ENCODE measurements at places on chromosomes 2 and 18.

DNA sequence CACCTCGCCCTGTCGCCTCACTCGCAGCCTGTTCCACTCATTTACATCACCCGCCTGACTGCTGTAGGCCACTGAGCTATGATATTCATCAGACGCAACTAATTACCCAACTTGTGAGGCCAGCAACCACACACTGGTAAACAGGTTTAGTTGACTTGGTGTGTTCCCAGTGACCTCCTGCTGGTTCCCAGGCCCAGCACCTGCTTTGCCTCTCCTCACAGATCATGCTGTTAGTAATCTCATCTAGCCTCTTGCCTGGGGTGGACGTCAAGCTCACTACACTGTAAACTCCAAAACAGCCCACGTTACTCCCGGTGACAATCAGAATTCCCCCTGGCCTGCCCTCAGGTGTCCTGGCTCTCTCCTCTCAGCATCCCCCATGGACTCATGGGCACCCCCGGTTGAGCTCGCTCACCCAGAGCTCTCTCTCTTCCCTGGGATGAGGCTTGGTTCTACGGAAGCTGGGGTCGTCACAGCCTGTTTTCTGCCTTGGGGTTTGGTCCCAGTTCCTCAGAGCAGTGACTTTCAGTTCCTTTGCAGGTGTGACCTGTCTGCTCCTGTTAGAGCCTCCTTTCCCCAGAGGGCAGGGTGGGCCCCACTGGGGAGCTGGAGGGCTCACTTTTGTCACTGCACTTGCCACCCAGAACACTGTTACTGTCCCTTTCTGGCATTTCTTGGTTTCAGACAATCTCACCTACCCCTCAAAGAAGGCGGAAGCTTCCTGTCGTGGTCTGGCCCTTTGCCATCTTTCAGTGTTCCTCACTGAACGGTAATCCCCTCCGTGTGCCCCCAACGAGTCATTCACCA lies 40.3 kb downstream of the INPP5D start:
- DNase-seq, result no peak

- DNase-seq, result peak; percentile 18
These were observed 102.4 kb downstream of the CABLES1 start for GRCh38 chr18:23237524-23238151.

DNA sequence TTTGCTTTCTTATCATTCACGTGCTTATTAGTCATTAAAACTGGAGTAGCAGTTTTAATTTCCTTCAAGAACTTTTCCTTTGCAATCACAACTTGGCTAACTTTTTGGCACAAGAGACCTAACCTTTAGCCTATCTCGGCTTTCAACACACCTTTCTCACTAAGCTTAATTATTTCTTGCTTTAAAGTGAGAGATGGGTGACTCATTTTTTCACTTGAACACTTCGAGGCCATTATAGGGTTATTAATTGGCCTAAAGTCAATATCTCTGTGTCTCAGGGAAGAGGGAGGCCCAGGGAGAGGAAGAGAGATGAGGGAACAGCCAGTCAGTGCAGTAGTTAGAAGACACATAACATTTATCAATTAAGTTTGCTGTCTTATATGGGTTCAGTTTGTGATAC lies 289.8 kb downstream of the RBM43 start:
- DNase-seq, result no peak

DNA sequence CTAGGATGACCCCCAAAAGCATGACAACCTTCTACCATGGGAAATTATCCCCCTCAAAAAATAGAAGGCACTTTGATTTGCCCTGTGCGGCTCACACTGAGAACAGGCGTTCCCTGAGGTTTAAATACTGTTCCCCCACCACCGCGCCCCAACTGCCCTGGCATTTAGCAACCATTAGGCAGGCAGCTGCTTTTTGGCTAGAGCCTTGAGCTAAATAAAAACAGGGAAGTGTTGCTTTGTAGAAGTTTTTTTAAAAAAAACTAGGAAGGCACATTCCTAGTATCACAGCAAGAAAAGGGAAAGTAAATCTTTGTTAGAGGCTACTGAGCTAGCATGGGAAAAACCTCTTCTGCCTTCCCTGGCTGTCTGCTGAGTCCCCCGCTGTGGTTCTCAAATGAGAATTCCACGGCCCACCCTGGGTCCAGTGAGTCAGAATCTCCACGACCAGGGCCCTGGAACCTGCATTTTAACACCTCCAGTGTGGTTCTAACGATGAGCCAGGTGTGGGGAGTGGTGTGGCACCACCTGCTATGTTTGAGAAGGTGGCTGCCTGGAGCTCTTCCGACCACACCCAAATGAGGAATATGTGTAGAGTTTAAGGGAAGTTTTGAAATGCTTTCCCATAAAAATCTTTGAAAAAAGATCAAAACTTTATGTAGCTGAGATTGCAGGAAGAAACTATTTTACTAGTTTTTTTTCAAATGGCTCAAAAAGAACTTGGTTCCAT lies 66.4 kb downstream of the VIT start:
- no peak for DNase-seq

- DNase-seq, result no peak
These were observed 181.3 kb upstream of the SIX2 start for GRCh38 chr2:45190481-45190942.

DNA sequence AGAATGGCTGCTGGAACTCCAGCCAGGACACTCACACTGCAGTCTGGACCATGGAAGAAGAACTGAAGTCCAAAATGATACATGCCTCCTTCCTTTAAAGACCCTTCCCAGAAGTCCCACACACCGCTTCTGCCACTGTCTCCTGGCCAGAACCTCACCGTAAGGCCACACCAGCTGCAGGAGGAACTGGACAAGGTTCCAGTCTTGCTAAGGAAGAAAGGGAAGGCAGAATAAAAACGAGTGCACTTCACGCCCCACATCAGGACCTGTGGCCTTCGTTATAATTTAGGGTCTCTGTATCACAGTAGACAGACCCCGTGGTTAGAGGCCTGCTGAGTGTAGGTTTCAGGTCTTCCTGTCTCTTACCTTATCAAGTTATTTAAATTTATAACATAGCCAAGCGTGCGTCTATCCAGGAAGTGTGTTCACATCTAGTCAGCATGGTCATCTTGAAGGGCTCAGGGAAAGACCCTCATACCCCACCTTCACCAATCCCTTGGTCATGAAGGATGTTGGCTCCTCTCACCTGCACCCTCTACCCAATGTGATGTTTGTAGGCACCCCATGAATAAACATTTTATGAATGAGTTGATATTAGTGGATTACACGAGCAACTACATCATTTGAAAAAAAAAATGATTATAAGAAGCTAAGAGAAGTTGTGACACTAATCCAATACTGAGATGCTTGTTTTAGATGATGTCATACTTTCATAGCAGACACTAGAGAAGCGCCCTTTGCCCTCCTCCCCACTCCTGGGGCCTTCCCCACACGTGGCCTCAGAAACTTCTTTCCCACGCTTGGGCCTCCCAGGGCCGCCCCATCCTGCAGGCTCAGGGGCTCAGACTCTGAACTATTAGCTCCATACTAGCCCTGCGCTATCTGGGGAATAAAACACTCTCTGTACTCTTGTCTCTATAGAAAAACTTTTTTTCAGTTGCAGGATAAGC lies 157.6 kb downstream of the FAM210A start:
- DNase-seq, result no peak

GRCh38 chr2:52390651-52391050 lies 1358.7 kb upstream of the NRXN1 start:
- DNase-seq, result no peak

DNA sequence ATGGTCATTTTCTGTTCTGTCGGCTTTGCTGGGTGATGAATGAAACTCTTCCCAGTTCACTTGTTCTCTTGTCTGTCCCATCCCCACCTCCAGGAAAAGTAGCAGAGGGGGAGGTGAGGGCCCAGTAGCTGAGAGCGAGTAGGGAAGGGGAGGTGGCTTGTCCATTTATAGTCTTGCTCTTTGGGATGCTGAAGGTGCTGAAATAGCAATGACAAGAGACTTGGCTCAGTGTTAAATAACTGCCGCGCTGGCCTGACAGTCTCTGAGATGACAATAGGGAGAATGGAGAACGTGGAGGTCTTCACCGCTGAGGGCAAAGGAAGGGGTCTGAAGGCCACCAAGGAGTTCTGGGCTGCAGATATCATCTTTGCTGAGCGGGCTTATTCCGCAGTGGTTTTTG lies at the start of gene SMYD1:
SMYD1 (plus strand) TSS at position 228 of the 400 bp plus-strand sequence; CDS start at position 268, 40 bp downstream.
- DNase-seq, result no peak

- DNase-seq, result peak; percentile 32
These were observed 603 bp downstream of the ATAD2B start for GRCh38 chr2:23926290-23926749.

DNA sequence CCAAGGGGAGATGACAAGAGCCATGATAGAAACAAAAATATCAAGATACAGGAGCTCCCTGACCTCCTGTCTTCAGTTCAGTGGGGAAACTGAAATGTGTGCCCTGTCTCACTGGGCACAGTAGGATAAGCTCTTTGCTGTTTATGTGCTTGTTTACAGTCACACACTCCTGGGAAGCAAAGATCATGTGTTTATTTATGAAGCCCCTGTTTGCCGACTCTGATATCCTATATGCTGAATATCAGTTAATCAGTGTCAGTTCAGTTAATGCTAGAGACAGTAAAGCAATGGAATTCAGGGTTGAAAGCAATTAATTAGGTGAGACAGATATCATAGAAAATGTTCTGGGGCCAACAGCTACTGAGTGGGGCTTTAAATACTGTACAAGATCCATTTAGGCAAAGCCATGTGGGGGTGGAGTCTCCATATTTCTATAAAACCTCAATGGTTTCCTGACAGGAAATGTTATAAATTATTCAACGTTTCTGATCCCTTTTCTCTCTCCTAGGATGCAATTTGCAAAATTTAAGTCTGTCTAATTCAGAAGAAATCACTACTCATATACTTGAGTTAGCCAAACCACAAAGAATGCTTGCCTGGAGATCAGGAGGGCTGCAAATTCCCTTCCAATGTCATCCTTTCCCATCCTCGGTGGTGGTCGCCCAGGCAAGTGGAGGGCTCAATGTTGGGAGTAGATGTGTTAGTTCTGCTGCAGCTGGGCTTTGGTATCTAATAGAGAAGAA lies 551.3 kb downstream of the CMPK2 start:
- no peak for DNase-seq

DNA sequence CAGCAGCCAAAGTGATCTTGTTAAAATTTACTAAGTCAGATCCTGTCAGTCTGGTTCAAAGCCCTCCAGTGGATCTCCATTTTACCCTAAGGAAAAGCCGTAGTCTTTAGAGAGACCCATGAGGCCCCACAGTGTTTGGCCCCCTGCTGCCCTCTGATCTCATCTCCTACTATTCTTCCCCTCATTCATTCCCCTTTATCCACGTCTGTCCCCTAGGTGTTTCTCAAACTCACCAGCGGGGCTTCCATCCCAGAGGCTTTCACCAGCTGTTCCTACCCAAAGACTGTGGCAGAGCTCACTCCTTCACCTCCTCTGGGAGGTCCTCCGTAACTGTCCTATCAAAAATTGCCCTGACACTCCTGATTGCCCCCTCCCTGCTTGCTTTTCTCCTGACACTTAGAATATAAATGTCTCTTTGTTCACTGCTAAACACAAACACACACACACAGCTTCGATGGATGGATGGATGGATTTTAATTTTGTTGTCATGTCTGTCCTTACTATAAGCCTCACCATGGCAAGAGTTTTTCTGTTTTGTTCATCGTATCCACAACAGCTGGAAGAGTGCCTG lies 26.1 kb downstream of the LIMS1 start:
- DNase-seq, result no peak

GRCh38 chr2:128169497-128169896 lies 78.5 kb downstream of the UGGT1 start:
- no peak for DNase-seq

- DNase-seq, result no peak
These were observed 449.7 kb upstream of the CWC22 start for GRCh38 chr2:180456801-180457200.

- no peak for DNase-seq
These were observed 750 bp downstream of the NPAS2 start for GRCh38 chr2:100820523-100821254.

GRCh38 chr2:155961641-155962040 lies 370.9 kb downstream of the NR4A2 start:
- no peak for DNase-seq

DNA sequence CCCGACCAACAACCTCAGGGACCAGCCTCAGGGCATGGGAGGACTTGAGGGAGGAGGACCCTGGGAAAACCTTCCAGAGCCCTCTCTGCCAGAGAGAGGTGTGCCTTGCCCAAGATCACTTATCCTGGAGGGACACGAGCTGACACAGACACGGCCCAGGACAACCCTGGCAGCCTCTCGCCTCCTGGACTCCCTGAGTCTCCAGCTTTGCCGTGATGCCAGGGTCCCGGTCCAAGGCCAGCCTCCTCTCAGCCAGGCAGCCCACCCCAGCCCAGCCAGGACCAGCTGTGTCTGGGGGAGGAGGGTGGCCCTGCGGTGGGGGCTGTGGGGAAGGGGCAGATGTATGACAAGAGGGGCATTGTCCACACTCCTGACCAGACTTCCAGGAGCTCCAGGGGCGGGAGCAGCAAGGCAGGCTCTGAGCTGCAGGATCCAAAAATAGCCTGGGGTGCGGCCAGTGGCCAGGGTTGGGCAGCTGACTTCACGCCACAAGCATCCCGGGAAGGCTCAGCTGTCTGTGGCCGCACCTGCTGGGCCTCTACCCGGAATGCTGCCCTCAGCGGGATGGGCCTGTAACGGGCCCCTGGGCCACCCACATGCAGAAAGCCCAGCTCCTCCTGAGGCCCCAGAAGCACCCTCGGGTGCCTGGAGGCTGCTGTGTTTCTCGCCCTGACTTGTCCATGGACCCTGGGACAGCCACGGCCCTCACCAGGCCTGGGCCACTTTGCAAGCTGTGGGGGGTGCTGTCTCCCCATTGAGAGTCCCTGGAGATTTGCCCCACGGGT lies 65.5 kb upstream of the GPC1 start:
- DNase-seq, result peak; percentile 90

DNA sequence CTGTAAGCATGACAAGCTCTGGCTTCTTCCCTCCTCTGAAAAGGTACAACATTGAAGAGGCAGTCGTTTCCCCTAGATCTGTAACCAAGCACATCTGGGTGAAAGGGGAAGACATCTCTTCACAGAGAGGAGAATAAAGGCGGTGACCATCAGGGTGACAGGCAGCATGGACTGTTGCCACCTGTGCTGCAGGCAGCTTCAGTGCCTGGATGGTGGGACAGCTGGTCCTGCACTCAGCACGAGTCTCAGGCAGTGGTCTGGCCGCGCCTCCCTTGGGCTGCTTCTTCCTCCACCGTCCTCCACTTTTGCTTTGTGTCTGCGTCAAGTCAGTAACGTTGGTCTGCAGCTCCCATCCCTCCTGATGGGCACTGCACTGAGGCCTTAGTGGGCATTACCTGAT lies 264.4 kb downstream of the NEDD4L start:
- DNase-seq, result no peak

DNA sequence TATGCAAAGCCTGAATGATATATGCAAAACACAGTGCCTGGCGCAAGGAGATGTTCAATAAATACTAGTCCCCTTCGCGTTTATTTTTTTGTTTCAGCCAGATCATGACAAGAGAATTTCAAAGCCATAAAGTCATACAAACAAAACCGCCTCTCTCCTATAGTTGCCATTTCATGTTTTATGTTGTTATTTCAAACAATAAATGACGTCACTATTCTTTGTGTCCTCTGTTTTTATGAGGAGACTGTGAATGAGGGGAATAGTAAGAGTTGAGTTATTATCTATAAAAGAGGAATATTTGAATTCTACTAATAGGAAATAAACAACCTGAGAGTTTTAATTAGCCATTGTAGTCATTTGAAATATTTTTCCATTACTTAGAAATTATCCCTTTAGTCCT lies 464.5 kb downstream of the THSD7B start:
- DNase-seq, result no peak

GRCh38 chr2:86025976-86026743 lies 79.5 kb downstream of the POLR1A start:
- peak; percentile 32 for DNase-seq

- no peak for DNase-seq
These were observed 104.3 kb upstream of the PXDN start for GRCh38 chr2:1848599-1848995.

- DNase-seq, result no peak
These were observed 17.4 kb downstream of the AGAP1 start for GRCh38 chr2:235511187-235511661.

GRCh38 chr18:24535527-24536295 lies 75.3 kb downstream of the HRH4 start:
- no peak for DNase-seq
